ENCODE measurements at places on chromosomes 5 and 9.

- H3K27me3 ChIP-seq, result no peaks in the 10 kb centered on the region
- H3K27ac ChIP-seq, result no peak overlapping the region
- H3K4me3 ChIP-seq, result no peak overlapping the region
- DNase-seq, result no peak
Measured at GRCh38 chr9:31089549-31090221, 1294.8 kb upstream of the ACO1 start.

DNA sequence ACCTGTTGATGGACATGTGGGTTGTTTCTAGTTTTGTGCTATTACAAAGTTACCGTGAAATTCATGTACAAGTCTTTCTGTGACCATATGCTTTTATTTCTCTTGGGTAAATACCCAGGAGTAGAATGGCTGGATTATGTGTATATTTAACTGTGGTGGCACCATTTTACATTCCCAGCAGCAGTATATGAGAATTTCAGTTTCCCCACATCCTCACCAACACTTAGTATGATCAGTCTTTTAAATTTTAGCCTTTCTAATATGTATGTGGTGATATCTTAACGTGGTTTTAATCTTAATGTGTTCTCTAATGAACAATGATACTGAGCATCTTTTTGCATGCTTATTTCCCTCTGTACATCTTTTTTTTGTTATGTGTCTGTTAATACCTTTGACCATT, 36.6 kb downstream of the GALNT10 start:
- no peak overlapping the region for H3K4me3 ChIP-seq
- no peak overlapping the region for H3K27ac ChIP-seq
- no peak for DNase-seq
- no peaks in the 10 kb centered on the region for H3K36me3 ChIP-seq
- no peaks in the 10 kb centered on the region for H3K27me3 ChIP-seq

DNA sequence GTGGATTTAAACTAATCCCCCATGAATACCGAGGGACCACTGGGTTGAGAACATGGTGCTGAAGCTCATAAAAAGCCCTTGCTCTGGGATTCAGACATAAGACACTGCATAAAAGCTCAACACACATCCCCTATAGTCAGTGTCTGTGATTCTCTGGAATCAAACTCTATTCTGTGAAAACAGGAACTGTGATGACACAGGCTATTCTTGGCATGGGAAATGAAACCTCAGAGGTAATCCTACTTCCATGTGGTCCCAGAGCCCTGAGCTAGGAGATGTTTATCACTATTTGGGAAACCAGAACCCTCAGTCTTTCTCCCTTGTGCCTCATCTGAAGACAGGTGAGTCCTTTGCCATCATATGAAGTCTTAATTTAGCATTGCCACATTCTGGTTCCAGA, 135.4 kb upstream of the PRSS3 start:
- peaks cover 2% of the 10 kb centered on the region for H3K27me3 ChIP-seq
- DNase-seq, result no peak
- no peaks in the 10 kb centered on the region for H3K4me1 ChIP-seq
- no peak overlapping the region for H3K4me3 ChIP-seq
- H3K36me3 ChIP-seq, result no peaks in the 10 kb centered on the region

DNA sequence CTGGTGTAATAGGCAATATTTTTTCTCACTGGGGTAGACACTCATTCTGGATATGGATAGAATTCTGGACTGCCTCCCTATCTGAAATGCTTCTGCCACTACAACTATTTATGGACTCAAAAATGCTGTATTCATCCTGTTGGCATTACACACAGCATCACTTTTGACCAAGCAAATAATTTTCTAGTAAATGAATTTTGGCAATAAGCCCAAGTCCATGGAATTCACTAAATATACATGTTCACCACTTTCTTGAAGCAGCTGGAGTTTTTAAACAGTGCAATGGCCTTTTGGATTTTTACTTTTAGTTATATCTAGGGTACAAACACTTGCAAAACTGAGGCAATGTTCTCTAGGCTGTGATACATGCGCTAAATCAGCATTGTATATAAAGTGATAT, 724.9 kb upstream of the EDIL3 start:
- DNase-seq, result no peak
- no peaks in the 10 kb centered on the region for H3K27me3 ChIP-seq
- no peak overlapping the region for H3K4me3 ChIP-seq
- no peaks in the 10 kb centered on the region for H3K4me1 ChIP-seq
- no peak overlapping the region for H3K27ac ChIP-seq

- no peak overlapping the region for H3K27ac ChIP-seq
- no peaks in the 10 kb centered on the region for H3K36me3 ChIP-seq
- H3K27me3 ChIP-seq, result no peaks in the 10 kb centered on the region
- DNase-seq, result no peak
Measured at GRCh38 chr9:27990524-27990923, 417.2 kb upstream of the C9orf72 start.

DNA sequence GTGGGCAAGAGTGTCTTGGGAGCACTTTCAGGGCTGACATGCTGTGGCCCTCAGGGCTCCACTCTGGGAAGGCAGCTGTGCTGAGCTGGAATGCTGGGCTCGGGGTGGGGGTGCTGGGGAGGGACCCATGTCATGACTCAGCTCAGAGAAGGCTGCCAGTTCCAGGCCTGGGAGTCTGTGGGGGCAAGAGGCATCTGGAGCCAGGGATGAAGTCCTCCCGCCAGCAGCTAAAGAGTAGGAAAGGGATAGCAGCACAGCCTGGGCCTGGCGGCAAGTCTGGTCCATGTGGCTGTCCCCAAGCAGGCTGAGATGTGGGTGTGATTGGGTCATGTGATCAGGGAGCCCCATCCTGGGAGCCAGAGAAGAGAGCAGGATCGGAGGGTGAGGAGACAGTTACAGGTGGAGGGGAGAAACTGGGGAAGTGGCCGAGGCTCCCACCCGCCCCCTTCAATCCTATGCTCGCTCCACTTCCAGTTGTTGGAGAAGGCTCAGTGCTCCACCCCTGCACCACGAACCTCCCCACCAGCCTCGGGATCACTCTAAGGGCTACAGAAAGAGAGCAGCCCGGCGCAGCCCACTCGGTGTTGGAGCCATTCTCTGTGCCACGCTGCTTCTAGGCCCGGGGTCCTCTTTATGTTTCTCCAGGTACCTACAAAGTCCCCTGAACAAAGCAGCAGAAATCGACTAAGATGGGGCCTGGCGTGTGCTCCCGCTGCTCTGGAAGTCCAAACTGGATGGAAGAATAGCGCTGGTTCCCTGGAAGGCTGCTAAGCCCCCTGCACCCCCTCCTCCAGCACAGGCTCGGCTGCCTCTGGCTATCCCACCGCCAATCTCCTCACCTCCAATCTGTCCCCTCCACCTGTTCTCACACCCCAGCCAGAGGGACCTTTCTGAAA, 12.0 kb downstream of the PDGFRB start:
- H3K4me1 ChIP-seq, result no peaks in the 10 kb centered on the region
- no peak for DNase-seq
- H3K36me3 ChIP-seq, result no peaks in the 10 kb centered on the region
- no peak overlapping the region for H3K27ac ChIP-seq
- no peak overlapping the region for H3K4me3 ChIP-seq

DNA sequence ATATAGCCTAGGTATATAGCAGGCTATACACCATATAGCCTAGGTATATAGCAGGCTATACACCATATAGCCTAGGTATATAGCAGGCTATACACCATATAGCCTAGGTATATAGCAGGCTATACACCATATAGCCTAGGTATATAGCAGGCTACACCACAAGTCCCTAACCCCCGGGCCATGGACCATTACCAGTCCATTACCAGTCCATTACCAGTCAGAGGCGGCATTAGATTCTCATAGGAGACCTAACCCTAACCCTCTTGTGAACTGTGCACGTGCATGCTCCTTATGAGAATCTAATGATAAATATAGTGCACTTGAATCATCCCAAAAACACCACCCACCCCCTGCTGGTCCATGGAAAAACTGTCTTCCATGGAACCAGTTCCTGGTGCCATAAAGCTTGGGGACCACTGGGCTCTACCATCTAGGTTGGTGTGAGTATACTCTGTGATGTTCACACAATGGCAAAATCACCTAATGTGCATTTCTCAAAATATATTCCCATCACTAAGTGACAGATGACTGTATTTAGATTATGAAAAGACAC, 4.7 kb downstream of the PLIN2 start:
- no peak overlapping the region for H3K4me3 ChIP-seq
- H3K27ac ChIP-seq, result no peak overlapping the region
- peaks cover 28% of the 10 kb centered on the region for H3K4me1 ChIP-seq
- no peaks in the 10 kb centered on the region for H3K27me3 ChIP-seq
- DNase-seq, result no peak

GRCh38 chr5:11197726-11198125, 436.7 kb upstream of the DAP start:
- H3K27ac ChIP-seq, result no peak overlapping the region
- no peaks in the 10 kb centered on the region for H3K36me3 ChIP-seq
- H3K27me3 ChIP-seq, result no peaks in the 10 kb centered on the region
- H3K4me1 ChIP-seq, result no peaks in the 10 kb centered on the region
- no peak overlapping the region for H3K4me3 ChIP-seq

DNA sequence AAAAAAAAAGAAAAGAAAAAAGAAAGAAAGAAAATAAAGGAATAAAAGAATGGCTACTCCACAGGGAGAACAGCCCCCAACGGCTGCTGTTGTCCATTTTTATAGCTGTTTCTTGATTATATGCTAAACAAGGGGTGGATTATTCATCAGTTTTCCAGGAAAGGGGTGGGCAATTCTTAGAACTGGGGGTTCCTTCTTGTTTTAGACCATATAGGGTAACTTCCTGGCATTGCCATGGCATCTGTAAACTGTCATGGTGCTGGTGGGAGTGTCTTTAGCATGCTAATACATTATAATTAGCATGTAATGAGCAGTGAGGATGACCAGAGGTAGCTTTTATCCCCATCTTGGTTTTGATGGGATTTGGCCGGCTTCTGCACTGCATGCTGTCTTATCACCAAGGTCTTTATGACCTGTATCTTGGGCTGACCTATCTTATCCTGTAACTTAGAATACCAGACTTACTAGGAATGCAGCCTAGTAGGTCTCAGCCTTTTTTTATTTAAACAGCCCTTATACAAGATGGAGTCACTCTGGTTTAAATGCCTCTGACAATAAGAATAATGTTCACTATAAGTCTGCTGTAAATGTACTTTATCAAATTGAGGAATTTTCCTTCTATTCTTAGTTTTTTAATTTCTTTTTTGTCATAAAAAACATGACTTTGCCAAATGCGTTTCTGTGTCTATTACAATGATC, 28.6 kb downstream of the TRIM7 start:
- H3K27me3 ChIP-seq, result no peaks in the 10 kb centered on the region
- DNase-seq, result no peak
- H3K36me3 ChIP-seq, result no peaks in the 10 kb centered on the region
- peaks cover 16% of the 10 kb centered on the region for H3K4me1 ChIP-seq
- H3K4me3 ChIP-seq, result no peak overlapping the region

DNA sequence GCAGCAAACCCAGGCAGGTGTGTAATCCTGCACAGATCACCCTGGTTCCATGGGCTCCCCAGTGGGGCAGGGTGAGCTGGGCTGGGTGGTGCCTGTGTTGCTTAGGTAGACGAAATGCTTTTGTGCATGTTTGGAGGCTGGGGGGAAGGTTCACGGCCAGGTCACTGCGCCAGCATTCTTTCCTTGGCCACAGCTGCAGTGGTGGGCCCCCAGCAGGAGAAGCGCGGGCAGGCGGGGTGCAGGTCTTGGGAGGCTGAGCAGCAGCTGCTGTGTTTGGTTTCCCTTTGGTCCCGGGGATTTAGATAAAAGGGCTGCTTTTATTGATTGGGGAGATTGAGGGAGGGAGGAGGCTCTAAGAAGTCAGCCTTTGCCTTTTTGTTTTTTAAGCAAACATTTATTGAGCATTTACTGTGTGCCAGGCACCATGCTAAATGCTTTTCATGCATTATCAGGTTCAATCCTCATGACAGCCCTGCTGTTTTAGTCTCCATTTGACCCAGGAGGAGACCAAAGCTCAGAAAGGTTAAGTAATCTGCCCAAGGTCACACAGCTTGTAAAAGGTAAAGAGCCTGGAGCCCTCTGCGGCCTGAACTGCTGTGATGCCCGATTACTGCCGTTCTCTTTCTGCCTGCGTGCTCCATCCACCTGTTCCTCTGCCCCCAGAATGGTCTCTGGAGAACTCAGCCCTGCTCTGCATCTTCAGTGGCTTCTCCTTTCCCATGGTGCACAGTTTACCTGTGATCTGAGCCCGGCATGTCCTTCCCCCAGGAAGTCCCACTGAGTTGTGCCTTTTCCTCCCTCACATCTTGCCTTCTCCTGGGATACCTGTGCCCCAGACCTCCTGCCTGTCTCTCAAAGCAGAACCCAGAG, 94.4 kb downstream of the MACROH2A1 start:
- H3K4me3 ChIP-seq, result no peak overlapping the region
- H3K27ac ChIP-seq, result no peak overlapping the region
- H3K36me3 ChIP-seq, result no peaks in the 10 kb centered on the region

- no peak overlapping the region for H3K27ac ChIP-seq
- H3K4me1 ChIP-seq, result no peaks in the 10 kb centered on the region
- no peak overlapping the region for H3K4me3 ChIP-seq
- peaks cover 4% of the 10 kb centered on the region for H3K27me3 ChIP-seq
- DNase-seq, result no peak
Measured at GRCh38 chr9:99286536-99286935, 64.5 kb downstream of the SEC61B start.

GRCh38 chr5:100609594-100609993, 74.4 kb downstream of the FAM174A start:
- H3K36me3 ChIP-seq, result no peaks in the 10 kb centered on the region
- no peak for DNase-seq
- H3K4me1 ChIP-seq, result no peaks in the 10 kb centered on the region
- H3K4me3 ChIP-seq, result no peak overlapping the region

DNA sequence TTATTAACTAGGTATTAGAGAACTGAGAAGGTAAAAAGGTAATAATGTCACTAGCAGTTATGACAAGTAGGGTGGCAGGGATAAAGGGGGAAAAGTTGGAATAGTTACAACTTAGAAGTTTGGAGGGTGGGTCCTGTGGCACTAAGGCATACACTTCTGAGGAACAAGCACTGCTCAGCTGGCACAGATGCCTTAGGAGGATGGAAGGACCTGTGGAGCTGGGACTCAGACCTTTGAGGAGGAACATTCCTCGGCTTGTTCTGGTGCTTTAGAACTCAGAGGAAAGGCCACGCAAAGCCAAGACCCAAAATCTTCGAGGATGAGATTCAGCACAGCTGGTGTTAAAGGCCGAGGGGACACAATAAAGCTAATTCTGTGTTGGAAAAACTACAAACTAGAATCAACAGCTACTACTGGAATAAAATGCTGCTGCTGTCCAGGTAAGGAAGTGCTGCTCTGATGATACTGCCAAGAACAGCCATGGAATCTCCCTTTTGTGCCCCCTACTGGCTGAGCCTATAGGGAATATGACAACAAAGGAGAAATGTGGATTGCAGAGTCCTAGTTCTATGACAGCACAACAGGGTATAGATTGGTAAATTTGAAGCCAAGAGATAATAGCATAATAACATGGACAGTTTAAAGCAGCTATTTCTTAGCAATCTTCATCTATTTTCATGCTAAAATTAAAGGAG, 126.7 kb downstream of the SLC25A46 start:
- H3K36me3 ChIP-seq, result no peaks in the 10 kb centered on the region
- no peak overlapping the region for H3K4me3 ChIP-seq
- no peaks in the 10 kb centered on the region for H3K27me3 ChIP-seq
- H3K27ac ChIP-seq, result no peak overlapping the region
- H3K4me1 ChIP-seq, result no peaks in the 10 kb centered on the region
- no peak for DNase-seq

All from naive thymus-derived CD4-positive, alpha-beta T cell (primary cell).